NCI-H2081 (cell line): ENCODE measurements at places on chromosomes 4 and X.

GRCh38 chr4:121950680-121951520 lies 960 bp downstream of the TRPC3 start:
- DNase-seq, result peak; percentile 1

- DNase-seq, result no peak
These were observed 691.3 kb upstream of the PCDH7 start for GRCh38 chr4:30028826-30029225.

DNA sequence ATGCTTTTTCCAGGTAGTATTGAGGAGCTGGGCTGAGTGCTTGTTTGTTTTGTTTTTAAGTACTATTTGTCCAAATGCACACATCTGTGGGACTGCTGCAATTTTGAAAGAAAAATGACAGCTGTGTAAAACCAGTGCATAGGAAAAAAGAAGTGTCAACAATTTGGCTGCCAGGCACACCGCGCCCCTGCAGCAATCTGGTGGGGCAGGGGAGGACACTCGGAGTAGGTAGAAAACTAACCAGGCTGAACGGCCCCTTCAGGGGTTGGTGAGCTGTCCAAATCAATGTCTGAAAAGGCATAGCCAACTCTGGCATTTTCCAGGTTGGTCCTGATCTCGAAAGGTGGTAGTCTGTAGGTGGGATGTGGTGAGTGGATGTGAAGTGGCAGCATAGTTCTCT lies 1.1 kb downstream of the LDOC1 start:
- DNase-seq, result no peak

GRCh38 chrX:747176-747575 lies 116.6 kb downstream of the SHOX start:
- DNase-seq, result no peak
